ENCODE measurements at places on chromosomes 16 and 17.

- DNase-seq, result no peak
Measured at GRCh38 chr17:51805765-51806164, 352.7 kb downstream of the CA10 start.

DNA sequence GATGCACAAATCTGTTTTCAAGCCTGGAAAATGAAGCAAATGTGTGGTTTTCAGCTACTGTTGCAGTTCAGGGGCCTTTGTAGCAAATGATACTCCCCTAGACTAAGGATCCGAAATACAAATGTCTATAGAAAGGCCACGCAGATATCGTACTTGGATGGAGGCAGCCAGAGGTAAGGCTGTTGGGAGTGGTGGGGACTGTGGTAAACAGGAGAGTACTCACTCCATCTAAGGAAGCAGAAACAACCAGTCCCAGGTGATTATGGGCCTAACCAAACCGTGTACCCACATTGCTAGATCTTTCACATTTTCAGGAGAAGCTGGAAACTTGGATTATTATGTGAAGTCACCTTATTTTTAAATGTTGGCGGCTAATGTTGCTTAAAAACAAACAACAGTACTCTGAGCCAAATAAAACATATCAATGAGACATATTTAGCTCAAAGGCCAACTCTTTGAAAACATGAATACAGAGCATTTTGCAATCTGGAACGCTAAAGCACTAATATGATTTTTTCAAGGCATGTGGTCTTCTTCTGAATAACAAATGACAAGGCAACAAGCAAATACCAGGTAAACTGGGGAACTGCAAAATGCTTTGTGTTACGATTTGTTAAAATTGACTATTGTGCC is 110.1 kb downstream of the YPEL2 start:
- DNase-seq, result no peak

DNA sequence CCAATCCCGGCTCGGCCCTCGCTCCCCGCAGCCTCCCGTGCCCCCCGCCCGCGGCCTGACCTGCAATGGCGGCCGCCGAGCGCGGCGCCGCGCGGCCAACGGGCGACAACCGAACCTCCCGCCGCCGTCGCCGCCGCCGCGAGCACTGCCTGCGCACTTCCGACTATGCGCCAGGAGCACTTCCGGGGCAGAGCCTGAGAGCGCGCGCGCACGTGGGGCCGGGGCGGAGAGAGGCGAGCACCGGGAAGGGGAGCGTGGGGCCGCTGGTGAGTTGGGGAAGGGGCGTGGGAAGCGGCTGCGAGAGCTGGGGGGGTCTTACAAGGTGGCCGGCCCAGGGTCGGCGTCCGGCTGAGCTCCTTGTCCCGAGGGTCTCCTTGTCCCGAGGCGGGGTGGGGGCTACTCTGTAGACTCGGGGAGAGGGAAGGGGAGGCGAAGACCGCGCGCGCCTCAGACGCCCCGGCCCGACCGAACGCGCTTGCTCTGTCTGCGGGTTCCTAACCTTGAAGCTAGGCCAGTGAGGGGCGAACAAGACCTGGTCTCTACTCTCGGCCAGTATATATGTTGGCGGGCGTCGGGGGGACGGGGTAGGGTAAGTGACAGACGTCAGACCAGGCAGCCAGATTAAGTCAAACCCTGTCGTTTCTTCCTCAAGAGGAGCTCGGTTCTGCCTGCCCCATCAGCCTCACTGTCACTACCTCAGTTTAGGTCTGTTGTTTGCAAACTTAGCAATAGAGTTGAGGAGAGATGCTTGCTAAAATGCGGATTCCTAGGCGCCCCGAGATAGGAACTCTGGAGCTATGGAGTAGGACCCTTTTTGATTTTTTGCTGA is at the start of the genes CHTF8 and UTP4:
CHTF8 (minus strand) TSS at position 165 of the 829 bp plus-strand sequence. CDS start 11,130 bp downstream, outside the sequence.
UTP4 (plus strand) TSS at position 226 of the 829 bp plus-strand sequence. CDS start 811 bp downstream, outside the sequence.
- DNase-seq, result peak; percentile 90

- DNase-seq, result no peak
Measured at GRCh38 chr16:86359571-86359970, 150.8 kb upstream of the FOXF1 start.

DNA sequence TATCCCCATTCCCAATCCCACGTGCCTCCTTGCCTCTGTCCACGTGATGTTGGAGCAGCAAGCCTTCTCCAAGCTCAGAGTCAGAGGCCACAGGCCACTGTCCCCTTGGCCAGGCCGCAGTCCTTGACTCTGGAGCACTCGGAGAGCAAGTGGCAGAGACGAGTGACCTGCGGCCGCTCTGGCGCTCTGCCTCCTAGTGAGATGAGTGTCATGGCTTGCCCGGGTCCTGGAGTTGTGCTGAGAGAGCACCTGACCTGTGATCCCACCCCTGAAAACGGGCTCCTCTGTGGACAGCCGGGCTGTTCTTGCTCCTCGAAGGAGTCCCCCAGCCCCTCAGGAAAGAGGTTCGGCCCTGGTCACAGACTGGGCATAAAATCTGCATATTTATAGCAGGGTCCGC is 10.0 kb upstream of the FASN start:
- no peak for DNase-seq
